KBM-7 (cell line): ENCODE measurements at places on chromosomes 4 and X.

- no peak for DNase-seq
Measured at GRCh38 chr4:1789552-1789951, 3.5 kb upstream of the FGFR3 start.

GRCh38 chr4:181477591-181477990 lies 765.6 kb upstream of the TENM3 start:
- no peak for DNase-seq

DNA sequence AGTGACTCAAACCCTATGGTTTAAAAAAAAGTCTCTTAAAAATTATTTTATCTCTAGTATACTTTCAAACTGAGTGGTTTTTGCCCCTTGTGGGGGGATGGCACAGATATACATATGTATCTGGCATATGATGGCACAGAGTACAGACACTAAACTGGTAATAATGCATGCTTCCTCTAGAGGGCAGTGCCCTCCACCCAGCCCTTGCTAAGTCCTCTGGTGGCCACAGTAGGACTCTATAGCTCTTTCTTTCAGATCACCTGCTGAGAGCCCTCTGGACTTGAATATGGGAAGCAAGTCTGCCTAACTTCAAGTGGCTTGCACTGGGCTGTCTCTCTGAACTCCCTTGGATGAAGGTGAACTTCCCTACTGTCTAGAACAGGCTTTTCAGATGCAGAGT lies 66.3 kb downstream of the TSPAN7 start:
- DNase-seq = peak; percentile 62

DNA sequence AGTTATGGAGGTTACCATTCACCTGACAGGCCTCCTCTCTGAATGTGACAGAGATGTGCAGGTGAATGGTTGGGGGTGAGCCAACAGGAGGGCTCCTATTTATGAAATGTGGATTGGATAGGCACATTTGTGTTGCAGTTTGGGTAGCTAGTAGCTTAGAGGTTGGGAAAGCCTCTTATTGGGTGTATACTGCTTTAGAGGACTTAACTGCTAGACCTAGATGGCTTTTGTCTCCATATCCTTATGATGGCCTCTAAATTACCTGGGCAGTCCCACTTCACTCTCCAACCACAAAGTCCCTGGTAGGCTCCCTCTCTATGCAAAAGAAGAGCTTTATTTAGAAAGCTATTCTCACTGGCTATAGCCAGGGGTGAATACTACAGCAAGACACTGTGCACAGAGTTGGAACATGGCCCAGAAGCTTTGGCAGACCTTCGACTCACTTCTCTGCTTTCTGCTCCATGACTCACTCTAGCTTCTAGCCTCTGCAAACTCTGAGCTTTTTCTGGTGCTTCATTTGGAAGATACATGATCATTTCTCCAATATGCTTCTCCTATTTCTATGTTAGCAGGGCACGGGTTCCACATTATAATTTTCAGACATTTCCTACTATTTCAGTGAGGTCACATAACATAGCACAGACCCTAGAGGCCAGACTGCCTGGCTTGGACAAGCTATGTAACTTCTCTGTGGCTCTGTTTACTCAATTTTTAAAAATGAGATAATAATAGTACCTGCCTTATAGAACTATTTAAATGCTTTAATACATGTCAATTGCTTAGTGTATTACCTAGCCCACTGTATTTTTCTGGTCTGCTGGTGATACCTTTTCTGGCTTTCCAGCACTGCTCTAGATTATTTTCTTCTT lies 6.0 kb upstream of the VGLL1 start:
- no peak for DNase-seq

GRCh38 chrX:47247999-47248320 lies 15.2 kb downstream of the USP11 start:
- no peak for DNase-seq

GRCh38 chr4:31461421-31461820 lies 741.3 kb downstream of the PCDH7 start:
- no peak for DNase-seq

GRCh38 chr4:172898715-172899114 lies 269.9 kb upstream of the GALNT7 start:
- DNase-seq = no peak

GRCh38 chrX:100264200-100264599 lies 145.9 kb downstream of the PCDH19 start:
- DNase-seq = no peak

- DNase-seq = peak; percentile 59
Measured at GRCh38 chrX:23493941-23494374, 159.3 kb downstream of the PTCHD1 start.

DNA sequence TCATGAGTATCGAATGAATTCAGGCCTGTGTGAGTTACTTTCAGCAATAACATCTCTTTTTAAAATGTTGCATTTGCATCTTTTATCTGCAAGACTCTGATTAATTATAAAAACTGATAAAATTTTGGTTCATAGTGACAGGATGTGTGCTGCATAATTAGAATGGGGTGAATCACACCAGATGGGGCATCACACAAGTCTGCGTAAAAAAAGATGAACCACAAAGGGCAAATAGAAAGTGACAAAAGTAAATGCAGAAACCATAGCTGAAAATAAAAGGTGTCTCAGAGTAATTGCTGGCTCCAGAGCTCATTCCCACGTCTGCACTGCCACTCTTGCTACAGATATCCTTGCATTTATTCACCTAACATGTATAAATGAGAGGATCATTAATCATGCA lies 131.1 kb downstream of the HS3ST1 start:
- DNase-seq = no peak

- peak; percentile 17 for DNase-seq
Measured at GRCh38 chr4:154779362-154779947, 1.6 kb upstream of the RBM46 start.

DNA sequence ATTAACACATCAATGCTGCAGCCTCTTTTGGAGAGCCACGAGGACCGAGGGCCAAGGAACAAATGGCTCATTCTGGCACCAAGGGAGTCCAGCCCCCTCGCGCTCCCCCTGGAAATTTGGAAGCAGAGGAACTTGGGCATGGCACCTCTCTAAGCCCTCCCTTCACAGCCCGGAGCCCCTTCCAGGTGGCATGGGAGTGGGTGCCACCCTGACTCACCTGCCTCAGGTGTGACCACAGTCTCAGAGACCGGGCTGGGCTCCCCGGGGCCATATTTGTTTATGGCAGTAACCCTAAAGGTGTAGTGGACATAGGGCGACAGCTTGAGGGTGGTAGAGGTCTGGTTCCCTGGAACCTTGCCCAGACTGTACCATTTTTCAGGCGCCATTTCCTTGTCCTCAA lies 18.8 kb downstream of the L1CAM start:
- DNase-seq = no peak

DNA sequence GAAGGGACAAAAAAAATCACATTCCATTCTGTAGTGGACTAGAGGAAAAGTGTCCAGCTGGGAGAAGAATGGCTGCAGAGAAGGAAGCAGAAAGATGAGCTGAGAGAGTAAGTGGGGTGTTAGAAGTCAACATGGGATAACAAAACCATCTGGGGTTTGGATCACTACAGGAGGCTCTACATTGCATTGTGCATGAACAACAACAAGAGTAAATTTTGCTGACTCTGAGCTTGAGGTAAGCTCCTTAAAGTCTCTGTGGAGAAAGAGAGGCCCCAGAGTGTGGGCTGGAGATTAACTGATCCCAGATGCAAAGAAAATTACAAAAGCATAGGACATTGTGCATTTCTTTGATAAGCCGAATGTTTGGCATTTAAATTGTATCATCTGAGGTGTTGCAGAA lies 128.9 kb downstream of the UGT8 start:
- DNase-seq = no peak

GRCh38 chr4:173325007-173325736 lies 9.0 kb downstream of the HMGB2 start:
- DNase-seq = no peak

DNA sequence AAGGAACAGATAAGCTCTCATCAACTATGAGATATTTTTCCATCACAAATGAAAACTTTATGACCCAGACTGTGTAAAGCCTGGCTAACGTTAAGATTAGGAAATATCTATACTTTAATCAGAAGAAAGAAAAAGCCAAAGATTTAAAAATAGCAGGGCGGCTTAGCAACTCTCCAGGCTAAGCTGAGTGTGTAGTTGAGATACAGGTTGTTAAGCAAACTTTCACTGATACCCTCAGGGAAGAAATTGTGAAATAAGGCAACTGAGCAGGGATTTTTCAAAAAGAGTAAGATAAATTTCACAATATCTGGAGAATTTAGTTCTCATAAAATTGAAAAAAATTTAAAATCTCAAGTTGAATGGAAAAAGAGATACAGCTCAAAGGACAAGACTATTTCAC lies 382.0 kb downstream of the RAPGEF2 start:
- no peak for DNase-seq

DNA sequence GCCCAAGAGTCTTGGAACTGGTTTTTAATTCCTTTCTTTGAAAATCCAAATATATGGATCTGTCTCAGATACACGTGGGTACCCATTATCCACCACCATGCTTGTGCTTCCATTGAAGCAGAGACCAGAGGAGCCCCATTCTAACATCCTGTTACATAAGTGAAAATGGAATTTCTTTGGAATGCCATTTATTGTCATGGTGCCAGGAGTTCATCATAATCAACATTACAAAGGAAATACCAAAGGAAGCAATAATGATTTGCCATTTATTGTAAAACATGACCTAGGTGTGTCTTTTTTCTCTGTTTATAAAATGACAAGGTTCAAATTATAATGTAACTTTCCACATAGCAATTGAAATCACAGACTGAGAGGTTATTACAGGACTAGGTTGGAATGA lies 61.7 kb downstream of the PALLD start:
- DNase-seq = no peak

DNA sequence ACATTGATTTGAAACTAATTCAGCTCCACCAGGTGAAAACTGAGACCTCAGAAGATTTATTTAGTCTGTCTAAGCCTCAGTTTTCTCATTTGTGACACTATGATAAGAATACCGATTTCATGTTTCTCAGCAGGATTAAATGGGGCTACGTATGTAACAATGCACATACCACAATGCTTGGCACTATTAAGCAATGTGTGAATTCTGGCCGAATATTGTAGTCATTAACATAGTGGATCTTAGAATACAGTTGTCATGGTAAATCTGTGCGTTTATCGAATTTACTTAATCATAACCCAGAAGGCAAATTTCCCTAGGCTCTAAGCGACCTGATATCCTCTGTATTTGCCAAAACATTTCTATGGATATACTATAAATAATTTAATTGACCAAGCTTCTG lies 69.1 kb downstream of the TMA16 start:
- no peak for DNase-seq

DNA sequence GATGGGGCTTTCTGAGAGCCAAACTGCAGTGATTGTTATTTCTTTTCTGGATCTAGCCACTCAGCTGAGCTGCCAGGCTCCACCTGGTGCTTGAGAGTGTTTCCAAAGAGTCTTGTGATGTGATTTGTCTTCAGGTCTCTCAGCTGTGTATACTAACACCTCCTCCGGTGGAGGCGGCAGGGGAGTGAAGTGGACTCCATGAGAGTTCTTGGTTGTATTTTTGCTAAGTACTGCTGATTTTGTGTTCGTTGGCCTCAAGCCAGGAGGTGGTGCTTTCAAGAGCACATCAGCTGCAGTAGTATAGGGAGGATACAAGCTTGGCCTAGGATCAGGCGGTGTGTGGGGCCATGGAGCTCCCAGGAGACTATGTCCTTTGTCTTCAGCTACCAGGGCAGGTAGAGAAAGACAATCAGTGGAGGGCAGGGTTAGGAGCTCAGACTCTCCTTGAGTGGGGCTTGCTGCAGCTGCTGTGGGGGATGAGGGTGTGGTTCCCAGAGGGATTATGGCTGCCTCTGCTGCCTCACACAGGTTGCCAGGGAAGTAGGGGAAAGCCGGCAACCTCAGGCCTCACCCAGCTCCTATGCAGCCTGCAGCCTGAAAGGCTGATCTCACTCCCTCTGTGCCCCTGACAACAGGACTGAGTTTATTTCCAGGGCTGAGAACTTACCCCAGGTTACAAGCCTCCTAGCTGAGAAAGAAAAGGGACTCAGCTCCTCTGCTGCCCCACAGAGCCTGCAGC lies 62.4 kb downstream of the NPFFR2 start:
- DNase-seq = no peak

GRCh38 chr4:141174457-141174856 lies 41.2 kb upstream of the RNF150 start:
- DNase-seq = no peak

DNA sequence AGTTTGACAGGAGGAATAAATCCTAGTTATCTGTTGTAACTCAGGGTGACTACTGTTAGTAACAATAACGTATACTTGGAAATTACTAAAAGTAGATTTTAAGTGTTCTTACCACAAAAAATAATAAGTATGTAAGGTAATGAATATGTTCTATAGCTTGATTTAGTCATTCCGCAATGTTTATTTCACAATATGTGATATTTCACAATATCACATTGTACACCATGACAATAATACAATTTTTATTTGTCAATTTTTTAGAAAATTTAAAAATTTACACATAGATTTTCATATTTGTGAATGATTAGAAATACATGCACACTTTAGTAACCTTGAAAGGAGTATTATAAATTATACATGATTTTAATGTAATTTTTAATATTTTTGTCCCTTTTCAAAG lies 812.7 kb upstream of the FTHL17 start:
- DNase-seq = no peak

GRCh38 chr4:27176400-27176799 lies 315.8 kb downstream of the STIM2 start:
- DNase-seq = peak; percentile 1

- peak; percentile 82 for DNase-seq
Measured at GRCh38 chrX:11533199-11533651, 132.5 kb downstream of the ARHGAP6 start.

GRCh38 chr4:135032670-135033069 lies 831.1 kb upstream of the PABPC4L start:
- no peak for DNase-seq

DNA sequence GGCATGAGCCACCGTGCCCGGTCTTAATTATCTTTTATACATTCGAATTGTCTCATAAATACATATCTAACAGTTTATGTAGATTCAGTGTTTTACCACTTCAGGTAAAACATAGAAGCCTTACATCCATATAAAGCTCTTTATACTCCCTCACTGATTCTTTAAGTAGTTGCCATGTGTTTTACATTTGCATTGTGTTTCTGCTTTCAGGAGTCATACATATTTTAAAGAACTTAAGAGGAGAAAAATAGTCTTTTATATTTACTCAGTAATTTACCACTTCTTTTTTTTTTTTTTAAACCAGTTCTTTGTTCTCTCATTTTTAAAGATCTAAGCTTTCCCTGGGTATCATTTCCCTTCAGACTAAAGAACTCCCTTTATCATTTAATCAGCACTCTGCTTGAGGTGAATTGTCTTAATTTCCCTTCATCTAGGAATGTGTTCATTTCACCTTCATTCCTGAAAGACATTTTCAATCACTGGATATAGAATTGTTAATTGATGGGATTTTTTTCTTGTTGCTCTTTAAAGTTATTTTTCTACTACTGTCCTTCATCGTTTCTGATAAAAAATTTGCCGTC lies 324.3 kb upstream of the ZCCHC13 start:
- DNase-seq = no peak

GRCh38 chr4:131348263-131348662 lies 1800.8 kb upstream of the PCDH10 start:
- DNase-seq = no peak

GRCh38 chr4:149951152-149951900 lies 126.9 kb upstream of the DCLK2 start:
- no peak for DNase-seq
